ENCODE measurements at places on chromosomes 7 and 10. TPM values are rescaled to one million over a fixed set of nuclear protein-coding genes. Genes with fewer than 3 reads are reported as not detected.
A peak's percentile ranks its signal among the peaks of the same experiment; 100 is the strongest.

DNA sequence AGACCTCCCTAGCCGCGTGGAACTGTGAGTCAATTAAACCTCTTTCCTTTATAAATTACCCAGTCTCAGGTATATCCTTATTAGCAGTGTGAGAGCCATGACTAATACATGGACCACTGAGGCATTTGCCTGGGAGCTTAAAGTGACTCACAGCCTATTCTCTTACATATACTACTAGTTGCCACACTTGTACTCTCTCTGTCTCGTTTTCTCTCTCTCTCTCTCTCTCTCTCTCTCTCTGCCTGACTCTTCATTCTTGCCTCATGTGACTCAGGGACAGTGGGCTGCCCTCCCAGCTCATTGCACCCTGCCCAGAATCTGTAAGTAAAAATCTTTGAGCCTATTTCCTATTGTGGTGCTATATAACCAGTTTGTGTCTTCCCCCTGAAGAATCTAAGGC lies 238.5 kb upstream of the MAGI2 start:
- H3K27me3 ChIP-seq: no peaks in the 10 kb centered on the region
- DNase-seq: no peak
- H3K27ac ChIP-seq: no peak overlapping the region
- no peaks in the 10 kb centered on the region for H3K4me1 ChIP-seq

GRCh38 chr7:22386206-22386858 lies 29.4 kb upstream of the RAPGEF5 start:
- no peak for DNase-seq
- H3K36me3 ChIP-seq: no peaks in the 10 kb centered on the region
- H3K4me1 ChIP-seq: no peaks in the 10 kb centered on the region
- H3K27me3 ChIP-seq: no peaks in the 10 kb centered on the region
- no peak overlapping the region for H3K27ac ChIP-seq

- DNase-seq: no peak
- H3K36me3 ChIP-seq: no peaks in the 10 kb centered on the region
- no peaks in the 10 kb centered on the region for H3K4me1 ChIP-seq
- H3K27me3 ChIP-seq: no peaks in the 10 kb centered on the region
- H3K4me3 ChIP-seq: no peak overlapping the region
- H3K27ac ChIP-seq: no peak overlapping the region
These were observed 34.3 kb downstream of the SRPK2 start for GRCh38 chr7:105354383-105354782.

- no peaks in the 10 kb centered on the region for H3K36me3 ChIP-seq
- no peak for DNase-seq
- peak overlapping the region; percentile 40 for H3K4me3 ChIP-seq
These were observed 6.0 kb downstream of the ATP6V1F start for GRCh38 chr7:128868624-128869137.

DNA sequence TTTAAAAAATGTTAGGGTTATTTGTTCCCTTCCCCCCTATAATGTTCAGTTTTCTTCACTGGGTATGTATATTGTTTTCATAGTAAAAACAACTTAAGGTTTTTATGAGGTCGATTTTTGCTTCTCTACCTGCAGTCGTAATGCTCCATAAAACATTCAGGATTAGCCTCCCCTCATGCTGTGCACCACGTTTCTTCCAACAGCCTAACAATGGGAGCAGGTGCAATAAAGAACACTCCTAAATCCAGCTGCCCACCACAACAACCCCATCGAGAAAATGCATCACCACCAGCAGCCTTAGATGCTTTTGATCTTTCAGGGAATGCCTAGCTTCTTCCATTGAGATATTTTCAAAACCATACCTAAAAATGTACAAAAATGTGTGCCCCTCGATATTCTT lies 111.1 kb downstream of the ADAM12 start:
- no peaks in the 10 kb centered on the region for H3K27me3 ChIP-seq
- no peak overlapping the region for H3K27ac ChIP-seq
- no peak overlapping the region for H3K4me3 ChIP-seq
- H3K4me1 ChIP-seq: no peaks in the 10 kb centered on the region

DNA sequence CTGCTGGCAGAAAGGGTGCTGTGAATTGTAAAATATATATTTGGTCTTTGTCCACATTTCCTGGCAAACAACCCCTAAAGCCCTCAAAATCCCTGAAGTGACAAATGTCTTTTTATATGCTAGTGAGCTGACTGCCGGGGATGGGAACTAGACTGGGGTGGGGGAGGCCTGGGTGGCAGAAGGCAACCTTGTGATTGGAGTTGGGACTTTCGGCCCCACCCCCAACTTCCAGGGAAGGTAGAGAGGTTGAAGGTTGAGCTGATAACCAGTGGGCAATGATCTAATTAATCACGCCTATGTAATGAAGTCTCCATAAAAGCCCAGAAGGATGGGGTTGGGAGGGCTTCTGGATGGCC lies 2.7 kb downstream of the EPHA1 start:
- DNase-seq: no peak
- peaks cover 8% of the 10 kb centered on the region for H3K4me1 ChIP-seq
- H3K27ac ChIP-seq: no peak overlapping the region

DNA sequence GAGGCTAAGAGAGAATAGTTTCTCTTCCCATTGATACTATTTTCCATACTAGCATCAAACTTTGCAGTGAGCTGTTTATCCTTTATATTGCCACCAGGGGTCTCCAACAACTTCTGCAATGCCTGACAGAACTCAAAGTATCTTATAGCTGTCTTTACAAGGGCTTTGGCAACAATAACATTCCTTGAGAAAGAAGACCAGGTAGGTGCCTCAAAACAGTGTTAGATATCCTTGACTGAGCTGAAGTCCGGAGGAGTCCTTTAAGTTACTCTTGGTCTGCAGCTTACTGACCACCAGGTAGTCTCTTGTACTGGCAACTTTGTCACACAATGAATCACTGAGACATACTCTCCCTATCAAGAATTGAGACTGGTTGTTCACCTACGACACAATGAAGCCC lies 30.0 kb upstream of the TES start:
- H3K36me3 ChIP-seq: no peaks in the 10 kb centered on the region
- no peak overlapping the region for H3K27ac ChIP-seq
- no peaks in the 10 kb centered on the region for H3K4me1 ChIP-seq

DNA sequence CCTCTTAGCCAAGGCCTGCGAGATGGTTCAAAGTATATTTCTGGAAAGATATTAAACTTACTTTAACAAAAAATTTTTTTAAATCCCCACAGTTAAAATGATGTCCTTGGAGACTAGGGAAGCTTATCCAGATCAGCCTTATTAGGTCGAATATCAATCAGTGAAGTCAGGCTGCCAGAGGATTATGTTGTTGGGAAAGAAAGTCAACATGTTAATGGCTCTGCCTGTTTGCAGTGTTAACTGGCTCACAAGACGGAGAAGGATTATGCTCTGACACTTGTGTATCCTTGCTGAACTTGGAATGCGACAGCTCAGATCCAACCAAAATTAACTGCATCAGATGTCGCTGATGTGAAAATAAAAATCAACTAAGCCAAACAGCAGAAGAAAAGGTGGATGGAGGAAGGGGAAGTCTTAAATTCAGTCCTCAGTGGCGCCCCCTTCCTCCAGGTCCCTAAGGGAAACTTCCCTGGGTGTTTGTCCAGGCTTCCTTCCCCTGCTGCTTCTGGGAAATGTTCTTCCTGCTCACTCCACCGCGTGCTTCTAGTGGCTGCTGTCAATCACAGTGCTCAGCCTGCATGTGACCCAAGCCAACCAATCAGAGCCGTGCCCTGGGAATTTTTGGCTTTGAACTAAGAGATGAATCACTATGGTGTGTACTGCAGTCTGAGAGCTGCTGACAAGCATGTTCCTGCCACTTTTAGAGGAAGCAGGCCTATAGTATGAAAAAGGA lies 690.4 kb upstream of the NRP1 start:
- H3K27ac ChIP-seq: no peak overlapping the region
- DNase-seq: no peak
- no peak overlapping the region for H3K4me3 ChIP-seq
- no peaks in the 10 kb centered on the region for H3K4me1 ChIP-seq

DNA sequence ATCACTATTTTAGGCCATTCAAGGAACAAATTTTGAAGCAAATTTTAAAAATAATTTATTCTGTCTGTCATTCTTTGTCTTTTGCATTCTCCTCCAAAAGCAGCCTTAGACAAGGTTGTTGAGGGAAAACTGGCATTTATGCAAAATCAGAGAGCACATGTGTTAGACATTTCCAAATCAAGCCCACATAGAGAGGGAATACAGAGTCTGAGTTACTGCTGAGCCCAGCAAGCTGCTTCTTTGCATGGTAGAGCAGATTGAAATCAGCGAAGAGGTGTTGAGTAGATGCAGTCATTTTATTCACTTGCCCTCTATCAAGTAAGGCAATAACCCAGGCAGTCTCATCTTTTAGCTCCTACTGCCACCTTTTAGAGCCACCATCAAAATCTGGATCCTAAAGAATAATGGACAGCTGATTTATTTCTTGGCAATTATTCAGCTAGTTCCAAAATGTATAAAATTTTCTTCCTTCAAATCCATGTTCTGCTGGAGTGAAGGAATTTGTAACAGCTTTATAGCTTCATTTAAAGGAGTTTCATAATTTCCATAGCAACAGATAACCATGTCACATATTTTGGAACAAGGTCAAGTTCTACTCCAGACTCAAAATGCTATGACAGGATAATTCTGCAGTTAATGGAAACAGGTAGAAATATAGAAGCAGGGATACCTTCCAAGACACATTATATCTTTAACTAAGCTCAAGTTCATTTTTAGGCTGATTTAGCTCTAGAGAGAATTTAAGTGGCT lies 7.3 kb upstream of the PCDH15 start:
- H3K36me3 ChIP-seq: no peaks in the 10 kb centered on the region
- H3K4me3 ChIP-seq: no peak overlapping the region
- DNase-seq: no peak
- no peaks in the 10 kb centered on the region for H3K27me3 ChIP-seq

DNA sequence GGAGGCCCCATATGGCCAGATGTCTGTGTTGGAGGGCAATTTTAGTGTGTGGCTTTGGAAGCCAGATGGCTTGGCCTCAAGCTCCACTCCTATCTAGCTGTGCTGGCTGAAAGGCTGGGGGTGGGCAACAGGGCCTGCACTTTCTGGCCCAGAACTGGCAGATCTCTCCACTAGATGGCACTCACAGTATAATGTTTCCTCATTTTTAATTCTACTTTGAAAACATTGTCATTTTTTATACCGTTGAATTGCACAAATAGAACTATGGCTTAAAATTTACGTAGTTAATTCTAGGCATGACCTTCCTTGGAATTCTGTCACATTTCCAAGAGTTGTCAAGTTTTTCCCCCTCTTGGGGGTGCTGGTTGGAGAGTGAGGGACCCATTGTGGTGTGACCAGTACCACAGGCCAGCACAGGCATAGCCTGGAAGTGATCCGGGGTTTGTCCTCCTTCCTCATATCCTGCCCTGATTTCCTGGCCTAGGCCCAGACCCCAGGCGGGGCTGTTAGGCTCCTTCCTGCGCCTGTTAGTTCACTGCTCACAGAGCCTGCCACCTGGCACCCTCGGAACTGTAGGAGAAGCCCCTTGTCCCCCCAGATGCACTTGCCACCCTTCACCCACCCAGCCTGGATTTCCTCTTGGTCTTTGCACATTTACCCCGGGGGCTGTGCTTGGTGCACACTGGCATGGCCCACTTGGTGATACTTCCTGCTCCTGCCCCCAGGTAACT lies 52.8 kb downstream of the ARHGAP22 start:
- no peak for DNase-seq
- H3K4me3 ChIP-seq: no peak overlapping the region
- H3K27me3 ChIP-seq: no peaks in the 10 kb centered on the region
- H3K4me1 ChIP-seq: no peaks in the 10 kb centered on the region
- no peak overlapping the region for H3K27ac ChIP-seq
- no peaks in the 10 kb centered on the region for H3K36me3 ChIP-seq

DNA sequence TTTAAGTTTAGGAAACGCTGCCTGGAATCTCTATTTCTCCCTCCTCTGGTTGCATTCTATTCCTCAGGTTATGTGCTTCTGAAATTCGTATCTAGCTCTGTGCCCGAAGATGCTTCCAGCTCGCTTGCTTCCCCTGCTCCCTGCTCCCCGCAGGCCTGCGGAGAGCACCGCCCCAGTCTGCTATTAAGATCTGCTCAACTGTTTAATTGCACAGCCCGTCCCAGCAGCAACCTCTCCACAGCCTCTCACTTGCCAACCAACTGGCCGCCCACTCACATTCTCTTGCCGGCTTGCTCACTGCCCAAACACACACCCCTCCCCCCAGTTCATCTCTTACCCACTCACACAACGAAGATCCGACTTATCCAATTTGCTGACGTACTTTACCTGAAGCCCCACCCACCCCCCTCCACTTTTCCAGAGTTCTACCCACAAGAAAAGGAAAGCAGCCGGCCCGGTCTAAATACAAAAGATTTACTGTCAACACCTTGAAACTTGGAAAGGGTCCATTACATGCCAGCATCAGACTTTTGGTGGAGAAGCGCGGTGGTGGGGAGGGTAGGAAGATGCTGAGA lies 167.3 kb upstream of the KLF14 start:
- H3K4me1 ChIP-seq: peaks cover 88% of the 10 kb centered on the region
- no peak for DNase-seq

DNA sequence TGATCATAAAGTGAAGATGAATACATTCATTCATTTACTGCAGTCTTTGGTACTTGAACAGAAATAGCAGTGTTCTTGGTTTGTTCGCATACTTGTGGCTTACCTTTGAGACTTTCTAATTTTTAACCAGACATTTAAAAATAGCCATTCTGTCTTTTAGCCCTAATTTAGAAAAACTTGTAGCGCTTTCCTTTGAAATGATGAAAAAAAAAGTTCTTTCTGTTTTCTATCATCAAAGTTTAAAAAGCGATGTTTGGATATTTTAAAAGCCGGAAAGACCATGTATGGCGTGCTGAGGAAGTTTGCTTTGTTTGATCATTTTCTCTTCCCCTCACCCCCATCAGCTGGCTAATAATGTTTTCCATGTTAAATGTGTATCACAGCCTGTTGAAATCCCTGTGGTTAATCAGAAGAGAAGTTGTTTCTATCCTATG lies 116.3 kb downstream of the CUX1 start:
- H3K36me3 ChIP-seq: no peaks in the 10 kb centered on the region
- DNase-seq: no peak
- no peak overlapping the region for H3K27ac ChIP-seq
- H3K4me3 ChIP-seq: no peak overlapping the region
- no peaks in the 10 kb centered on the region for H3K27me3 ChIP-seq
- no peaks in the 10 kb centered on the region for H3K4me1 ChIP-seq

GRCh38 chr10:79241990-79242619 lies 105.2 kb upstream of the PPIF start:
- H3K27ac ChIP-seq: peak overlapping the region; percentile 91
- no peaks in the 10 kb centered on the region for H3K27me3 ChIP-seq
- H3K36me3 ChIP-seq: no peaks in the 10 kb centered on the region
- H3K4me3 ChIP-seq: peak overlapping the region; percentile 49
- H3K4me1 ChIP-seq: peaks cover 54% of the 10 kb centered on the region

Gene VSIR
- 133 TPM for total RNA-seq

Gene OR13A1
- total RNA-seq: not detected

Gene MUC12
- not detected for total RNA-seq

Gene ZNF117
- 15.1 TPM for total RNA-seq

Gene ZNF32
- 52.0 TPM for total RNA-seq

Data from tibial nerve (tissue), 4 donors.